PC-9 (cell line): ENCODE measurements at places on chromosomes 7 and 10.

DNA sequence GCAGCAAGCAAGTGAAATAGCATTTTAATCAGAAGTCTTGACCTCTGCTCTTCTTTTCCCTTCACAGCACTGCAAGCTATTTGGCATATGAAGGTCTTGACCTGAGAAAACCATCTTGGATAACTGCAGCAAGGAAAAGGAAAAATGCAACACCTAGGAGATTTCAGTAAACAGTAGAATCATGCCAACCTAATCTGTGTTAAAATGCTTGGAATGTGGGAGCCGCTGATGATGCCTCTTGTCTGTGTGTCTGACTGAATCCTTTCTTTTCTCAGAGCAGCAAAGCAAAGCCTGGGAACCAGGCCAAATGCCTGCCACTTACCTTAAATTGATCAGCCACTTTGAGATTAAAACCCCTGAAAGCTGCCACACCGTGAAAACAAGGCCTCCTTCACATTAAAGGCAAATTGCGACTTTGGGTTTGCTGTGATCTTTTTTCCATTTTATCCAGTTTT, 80.4 kb upstream of the CDK6 start:
- no peaks in the 10 kb centered on the region for H3K27me3 ChIP-seq
- peaks cover 18% of the 10 kb centered on the region for H3K4me1 ChIP-seq
- peak overlapping the region; percentile 83 for H3K27ac ChIP-seq
- peak; percentile 95 for DNase-seq
- H3K4me3 ChIP-seq, result no peak overlapping the region

- DNase-seq, result no peak
- H3K27ac ChIP-seq, result no peak overlapping the region
- no peaks in the 10 kb centered on the region for H3K36me3 ChIP-seq
- no peaks in the 10 kb centered on the region for H3K27me3 ChIP-seq
- H3K4me3 ChIP-seq, result no peak overlapping the region
Measured at GRCh38 chr10:62894156-62894555, 78.0 kb upstream of the EGR2 start.

DNA sequence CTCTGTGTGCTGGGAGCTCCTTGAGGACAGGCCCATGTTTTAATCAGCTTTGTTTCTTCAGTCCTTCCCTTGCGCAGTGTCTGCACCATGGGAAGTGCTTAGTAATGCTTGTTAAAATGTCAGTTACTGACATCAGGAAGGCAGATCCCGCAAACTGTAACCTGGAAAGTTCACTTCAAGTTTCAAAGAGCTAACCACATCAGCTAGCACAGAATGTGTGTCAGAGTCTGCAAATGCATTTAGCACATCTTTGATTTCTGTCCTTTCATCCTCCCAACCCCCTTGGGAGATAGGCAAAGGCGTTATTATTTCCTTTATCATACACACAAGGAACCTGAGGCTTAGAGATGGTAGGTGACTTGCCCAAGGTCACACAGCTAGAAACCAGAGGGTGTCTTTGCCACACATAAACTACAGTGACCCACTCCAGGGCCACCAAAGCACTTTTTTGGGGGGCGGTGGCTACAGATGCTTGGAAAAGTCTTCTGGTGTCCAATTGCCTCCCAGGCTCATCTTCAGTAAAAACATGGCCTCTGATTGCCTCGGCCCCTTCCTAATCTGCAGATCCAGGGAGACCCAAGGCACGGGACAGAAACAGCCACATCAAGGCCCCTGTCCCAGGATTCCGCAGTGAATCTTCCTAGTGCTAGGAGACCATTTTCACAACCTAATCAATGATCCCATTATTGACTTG, 116.2 kb upstream of the GPR26 start:
- no peaks in the 10 kb centered on the region for H3K4me1 ChIP-seq
- H3K27me3 ChIP-seq, result peaks cover 32% of the 10 kb centered on the region
- H3K36me3 ChIP-seq, result no peaks in the 10 kb centered on the region
- H3K4me3 ChIP-seq, result no peak overlapping the region
- H3K27ac ChIP-seq, result no peak overlapping the region

GRCh38 chr7:117492649-117493048, 12.8 kb downstream of the CFTR start:
- no peaks in the 10 kb centered on the region for H3K27me3 ChIP-seq
- no peaks in the 10 kb centered on the region for H3K4me1 ChIP-seq
- no peak overlapping the region for H3K27ac ChIP-seq
- H3K36me3 ChIP-seq, result no peaks in the 10 kb centered on the region
- no peak overlapping the region for H3K4me3 ChIP-seq
- no peak for DNase-seq

DNA sequence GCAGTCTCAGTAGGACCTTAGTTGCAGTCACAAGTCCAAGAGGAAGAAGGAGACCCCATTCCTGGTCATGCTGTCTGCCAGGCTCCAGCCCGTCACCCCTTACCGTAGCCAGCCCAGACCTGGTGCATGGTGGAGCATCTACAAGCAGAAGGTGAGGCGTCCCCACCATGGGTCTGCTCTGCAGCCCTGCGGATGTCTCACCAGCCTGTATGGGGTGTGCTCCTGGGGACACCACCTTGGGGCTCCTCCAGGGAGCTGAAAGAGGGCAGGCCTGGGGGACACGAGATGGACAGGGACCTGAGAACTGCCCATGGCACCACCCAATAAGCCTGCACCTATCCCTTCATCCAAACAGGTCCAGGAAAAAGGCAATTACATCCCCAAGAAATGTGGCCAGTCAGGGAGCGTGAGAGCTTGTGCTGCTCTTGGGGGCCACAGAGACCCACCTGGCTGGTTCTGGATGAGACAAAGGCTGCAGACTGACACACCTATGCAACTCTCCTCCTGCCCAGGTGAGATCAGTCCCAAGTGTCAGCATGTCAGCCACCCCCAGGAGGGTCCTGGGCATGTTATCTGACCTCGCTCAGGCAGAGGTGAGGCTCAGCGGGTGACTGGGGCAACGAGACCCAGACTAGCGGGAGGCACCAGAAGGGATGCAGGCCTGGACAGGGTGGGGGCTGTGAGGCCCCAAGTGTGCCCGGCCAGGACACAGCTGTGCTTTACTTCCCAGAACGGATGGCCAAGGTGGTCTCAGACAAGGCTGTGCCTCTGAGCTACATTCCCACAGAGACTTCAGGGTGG, 84.5 kb upstream of the RET start:
- no peaks in the 10 kb centered on the region for H3K4me1 ChIP-seq
- H3K27me3 ChIP-seq, result no peaks in the 10 kb centered on the region
- DNase-seq, result no peak
- H3K27ac ChIP-seq, result no peak overlapping the region
- H3K4me3 ChIP-seq, result no peak overlapping the region

GRCh38 chr10:116779076-116779687, 36.8 kb upstream of the HSPA12A start:
- no peak for DNase-seq
- no peak overlapping the region for H3K27ac ChIP-seq
- H3K4me3 ChIP-seq, result no peak overlapping the region

DNA sequence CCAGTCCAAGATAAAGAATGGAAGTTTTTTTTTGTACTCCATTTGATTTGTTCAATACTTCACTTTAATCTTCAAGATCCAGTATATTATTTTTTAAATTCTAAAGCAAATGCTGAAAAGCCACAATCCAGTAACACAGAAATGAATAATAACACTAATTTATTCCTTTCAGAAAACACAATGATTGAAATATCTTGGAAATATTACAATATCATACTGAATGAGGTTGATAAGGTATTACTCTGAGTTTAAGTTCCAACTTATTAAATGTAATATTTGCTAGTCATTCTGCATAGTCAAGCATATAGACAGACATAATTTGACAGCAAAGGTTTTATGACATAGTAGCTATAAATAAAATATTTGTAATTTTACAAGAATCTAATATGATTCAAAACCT, 4.4 kb downstream of the MEOX2 start:
- H3K4me1 ChIP-seq, result no peaks in the 10 kb centered on the region
- no peaks in the 10 kb centered on the region for H3K27me3 ChIP-seq
- DNase-seq, result no peak
- H3K4me3 ChIP-seq, result no peak overlapping the region
- H3K36me3 ChIP-seq, result no peaks in the 10 kb centered on the region
